ENCODE measurements at places on chromosomes 1 and 21.

GRCh38 chr21:46024141-46024540, 42.6 kb downstream of the COL6A1 start:
- DNase-seq: no peak

- no peak for DNase-seq
Observed at GRCh38 chr1:45979074-45979777, 153.2 kb downstream of the PIK3R3 start.

GRCh38 chr1:6068932-6069331, 23.2 kb downstream of the KCNAB2 start:
- no peak for DNase-seq

- DNase-seq: peak; percentile 95
Observed at GRCh38 chr1:26915204-26915842, 1.5 kb upstream of the NR0B2 start.

DNA sequence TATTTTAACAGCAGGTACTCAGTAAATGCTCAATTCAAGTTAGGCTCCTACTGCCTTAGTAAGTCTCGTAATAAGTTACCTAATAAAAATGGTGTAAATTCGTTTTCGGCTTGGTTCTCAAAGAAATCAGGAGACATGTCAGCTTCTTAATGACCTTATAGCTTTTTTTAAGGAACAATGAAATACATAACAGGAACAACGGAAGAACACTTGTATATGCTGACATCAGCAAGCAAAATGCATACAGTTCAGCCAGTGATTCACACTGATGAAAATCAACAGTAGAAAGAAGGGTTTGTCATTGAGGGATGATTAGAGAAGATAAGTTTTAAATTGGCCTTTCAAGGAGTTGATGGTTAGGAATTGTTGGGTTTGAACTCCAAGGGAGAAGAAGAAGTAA, 13.3 kb downstream of the RPTN start:
- DNase-seq: no peak

DNA sequence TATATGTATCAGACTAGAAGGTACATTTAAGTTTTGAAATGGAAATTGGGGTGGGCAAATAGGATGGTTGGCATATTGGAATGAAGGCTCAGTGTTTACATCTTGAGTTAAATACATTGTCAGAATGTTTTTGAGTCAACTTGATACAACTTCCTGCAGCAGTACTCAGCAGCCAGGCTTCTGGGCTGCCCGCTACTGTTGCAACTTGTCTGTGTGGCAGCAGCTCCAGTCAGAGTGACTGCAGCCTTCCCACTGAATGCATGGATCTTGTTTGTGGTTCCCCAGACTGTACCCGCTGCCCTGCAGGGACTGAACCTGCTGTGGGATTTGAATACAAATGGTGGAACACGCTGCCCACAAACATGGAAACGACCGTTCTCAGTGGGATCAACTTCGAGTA, 24.9 kb upstream of the SARS1 start:
- DNase-seq: no peak

DNA sequence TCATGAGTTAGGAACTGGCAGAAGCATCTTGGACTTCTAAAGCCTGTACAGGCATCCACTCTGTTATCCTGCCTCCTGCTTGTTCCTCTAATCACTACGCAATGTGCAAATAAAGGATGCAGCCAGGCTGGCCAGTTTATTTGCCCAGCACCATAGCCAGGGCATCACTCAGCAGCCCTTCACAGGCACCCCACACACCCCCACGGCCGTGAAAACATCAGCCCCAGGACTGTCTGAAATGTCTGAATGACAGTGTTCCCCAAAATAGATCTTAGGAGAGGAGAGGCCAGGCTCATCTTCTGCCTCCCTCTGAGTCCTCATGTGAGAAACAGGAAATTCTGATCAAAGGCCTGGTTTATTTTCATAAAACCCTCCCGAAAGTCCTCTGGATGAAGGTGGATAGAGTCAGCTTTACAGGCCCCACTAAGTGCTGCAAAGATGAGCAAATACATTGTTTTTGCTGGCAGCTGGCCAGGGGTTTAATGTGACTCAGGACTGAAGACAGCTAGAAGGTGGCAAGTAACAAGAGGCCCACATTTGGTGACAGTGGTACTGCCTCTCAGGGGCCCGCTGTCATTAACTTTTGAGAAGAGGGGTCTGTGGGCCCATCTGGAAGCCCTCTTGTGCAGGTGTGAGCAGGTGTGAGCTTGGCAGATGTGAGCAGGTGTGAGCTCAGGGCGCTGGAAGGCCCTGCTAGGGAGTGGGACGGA, 32.9 kb downstream of the GRHL3 start:
- DNase-seq: no peak

DNA sequence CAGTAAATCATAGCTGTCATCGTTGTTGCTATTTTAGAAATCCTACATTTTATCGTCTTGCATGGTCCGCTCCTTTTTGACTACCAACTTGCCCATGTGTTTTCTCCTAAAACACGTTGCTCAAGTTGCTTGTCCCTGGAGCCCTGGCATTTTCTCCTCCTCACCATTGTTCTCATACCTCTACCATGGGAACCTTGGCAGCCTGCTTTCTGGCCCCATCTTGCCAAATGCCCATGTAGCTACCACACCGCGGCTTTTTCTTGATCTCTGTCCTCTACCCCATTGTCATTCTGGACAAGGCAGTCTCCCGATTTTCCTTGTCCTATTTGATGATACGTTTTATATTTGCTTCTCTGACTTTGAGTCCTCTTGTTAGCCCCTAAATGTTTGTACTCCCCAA, 50.2 kb downstream of the MRPS6 start:
- DNase-seq: no peak

- DNase-seq: no peak
Observed at GRCh38 chr1:96238426-96238825, 483.2 kb upstream of the PTBP2 start.

GRCh38 chr1:65421351-65422025, 1.0 kb downstream of the LEPR start:
- no peak for DNase-seq

DNA sequence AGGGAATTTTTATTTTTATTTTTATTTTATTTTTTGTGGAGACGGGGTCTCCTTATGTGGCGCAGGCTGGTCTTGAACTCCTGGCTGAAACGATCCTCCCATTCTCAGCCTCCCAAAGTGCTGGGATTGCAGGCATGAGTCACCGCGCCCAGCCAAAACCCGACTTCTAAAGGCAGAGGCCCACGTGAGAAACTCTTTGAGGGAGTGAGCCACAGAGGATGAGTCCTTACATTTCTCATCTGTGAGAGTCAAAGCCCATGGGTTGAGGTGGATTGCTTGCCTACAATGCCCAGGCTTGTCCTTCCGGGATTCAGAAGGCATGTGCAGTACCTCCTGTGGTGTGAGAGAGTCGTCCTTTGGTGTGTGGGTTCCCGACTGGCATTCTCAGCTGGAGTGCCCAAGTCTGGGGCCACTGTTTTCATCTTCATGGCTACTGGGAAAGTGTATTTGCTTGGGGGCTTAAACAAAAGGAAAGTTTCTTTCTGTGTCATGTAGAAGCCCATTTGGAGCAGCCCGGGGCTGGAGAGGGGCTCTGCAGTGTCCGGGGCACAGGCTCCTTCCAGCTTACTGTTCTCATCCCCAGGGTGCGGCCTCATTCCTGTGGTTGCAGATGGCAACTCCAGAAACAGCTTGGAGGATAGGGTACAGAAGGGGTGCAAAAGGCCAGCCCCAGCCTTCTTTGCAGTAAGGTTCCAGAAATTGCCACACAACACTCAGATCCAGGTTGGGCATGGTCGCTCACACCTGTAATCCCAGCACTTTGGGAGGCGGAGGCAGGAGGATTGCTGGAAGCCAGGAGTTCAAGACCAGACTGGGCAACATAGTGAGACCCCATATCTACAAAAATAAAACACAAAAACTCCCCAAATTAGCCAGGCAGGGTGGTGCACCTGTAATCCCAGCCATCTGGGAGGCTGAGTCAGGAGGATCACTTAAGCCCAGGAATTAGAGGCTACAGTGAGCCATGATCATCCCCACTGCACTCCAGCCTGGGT, 29.4 kb upstream of the CSF3R start:
- no peak for DNase-seq

DNA sequence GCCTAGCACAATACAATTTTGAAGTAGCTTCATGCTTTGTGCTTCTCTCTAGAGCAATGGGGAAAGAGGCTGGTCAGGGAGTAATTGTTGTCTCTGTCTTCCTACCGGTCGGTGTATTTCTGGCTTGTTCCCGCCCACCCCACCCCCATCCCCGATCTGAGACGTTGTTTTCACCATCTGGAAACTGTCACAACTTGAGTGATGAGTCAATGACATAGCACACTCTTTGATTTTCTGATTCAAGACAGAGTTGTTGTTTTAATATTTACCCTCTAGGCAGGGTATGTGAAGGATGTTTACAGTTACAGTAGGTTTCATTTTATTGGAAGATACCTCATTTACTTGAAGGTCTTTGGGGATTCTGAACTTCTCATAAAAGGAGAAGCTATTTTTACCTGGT, 7.0 kb downstream of the IL12RB2 start:
- DNase-seq: no peak

- no peak for DNase-seq
Observed at GRCh38 chr1:2561898-2562895, 6.0 kb downstream of the TNFRSF14 start.

DNA sequence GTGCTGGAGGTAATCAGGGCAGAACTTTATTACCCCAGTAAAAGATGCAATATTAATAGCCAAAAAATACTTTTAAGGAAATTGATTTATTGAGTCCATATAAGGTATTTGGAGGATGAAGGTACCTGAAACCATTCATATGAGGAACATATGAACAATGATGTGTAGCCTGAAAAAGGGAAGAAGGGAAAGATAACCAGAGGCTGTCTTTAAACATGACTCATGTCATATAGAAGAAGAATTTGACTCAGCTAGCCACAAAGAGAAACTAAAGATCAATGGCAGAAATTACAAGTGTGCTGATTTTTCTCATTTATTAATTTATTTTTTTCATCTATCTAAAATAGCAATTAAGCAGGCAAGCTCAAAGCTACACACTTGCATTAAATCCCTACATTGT, 136.2 kb upstream of the DUSP10 start:
- DNase-seq: no peak

GRCh38 chr1:244653439-244654107, 647 bp downstream of the DESI2 start:
- peak; percentile 54 for DNase-seq

DNA sequence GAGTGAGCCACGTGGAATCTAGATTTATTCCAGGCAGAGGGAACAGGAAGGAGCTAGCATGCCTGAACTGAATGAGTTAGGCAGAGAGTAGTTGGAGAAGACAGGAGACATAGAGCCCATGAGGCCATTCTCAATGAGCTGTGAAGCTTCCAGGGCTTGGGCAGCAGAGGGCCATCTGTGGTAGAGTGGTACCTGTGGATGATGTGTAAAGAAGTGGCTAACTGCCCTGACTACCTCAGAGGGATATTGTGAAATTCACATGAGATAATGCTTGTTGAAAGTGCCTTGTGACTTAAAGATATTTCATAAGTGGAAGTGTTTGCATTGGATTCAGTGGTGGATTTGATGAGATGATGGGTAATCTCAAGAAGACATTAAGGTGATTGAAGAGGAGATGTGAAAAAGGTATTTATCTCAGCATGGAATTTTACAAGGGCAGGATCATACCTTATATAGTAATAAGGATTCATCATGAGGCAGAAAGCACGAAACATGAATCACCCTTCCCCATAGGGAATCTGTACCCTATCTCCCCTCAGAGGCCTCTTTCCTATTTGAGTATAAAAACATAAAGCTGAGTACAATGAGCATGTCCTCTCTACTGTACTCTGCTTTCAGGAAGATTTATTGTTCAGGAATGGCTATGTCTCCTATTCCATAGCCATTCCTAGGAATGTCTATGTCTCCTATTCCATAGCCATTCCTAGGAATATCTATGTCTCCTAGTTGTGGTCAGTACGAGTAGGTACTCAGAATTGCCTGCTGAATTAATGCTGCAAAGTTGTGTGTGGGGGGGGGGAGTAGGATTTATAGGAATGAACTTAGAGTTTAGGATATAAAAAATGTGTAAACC, 146.8 kb downstream of the PAPPA2 start:
- no peak for DNase-seq

- no peak for DNase-seq
Observed at GRCh38 chr1:2492091-2492490, 16.0 kb downstream of the PLCH2 start.

DNA sequence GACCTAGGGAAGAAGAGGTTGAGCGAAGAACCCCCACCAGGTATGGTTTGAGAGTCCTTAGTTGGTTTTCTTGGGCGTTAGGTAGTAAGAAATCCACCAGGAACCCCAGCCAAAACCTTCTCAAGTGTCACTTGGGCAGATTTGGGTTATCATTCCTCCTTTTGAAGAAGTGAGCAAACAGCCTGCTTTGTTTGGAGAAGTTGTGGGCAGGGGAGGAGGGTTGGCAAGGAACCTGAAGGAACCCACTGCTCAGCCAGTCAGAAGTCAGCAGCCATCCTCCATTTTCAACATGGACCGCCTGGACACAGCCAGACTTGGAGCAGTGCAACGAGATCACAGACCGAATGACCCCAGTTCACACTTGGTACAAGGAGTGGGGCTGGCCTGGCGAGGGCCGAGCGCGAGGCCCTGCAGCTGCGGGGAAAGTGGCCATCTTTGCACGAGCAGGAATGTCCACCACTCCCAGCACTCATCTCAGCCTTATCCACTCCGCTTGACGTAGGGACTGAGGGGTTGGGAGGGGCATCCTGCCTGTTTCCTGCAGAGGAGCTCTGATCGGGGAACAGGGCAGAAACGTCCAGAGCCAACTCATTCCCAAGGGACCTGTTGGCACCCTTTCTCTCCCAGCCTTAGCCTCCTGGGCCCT, 7.2 kb downstream of the ADPRS start:
- DNase-seq: no peak

DNA sequence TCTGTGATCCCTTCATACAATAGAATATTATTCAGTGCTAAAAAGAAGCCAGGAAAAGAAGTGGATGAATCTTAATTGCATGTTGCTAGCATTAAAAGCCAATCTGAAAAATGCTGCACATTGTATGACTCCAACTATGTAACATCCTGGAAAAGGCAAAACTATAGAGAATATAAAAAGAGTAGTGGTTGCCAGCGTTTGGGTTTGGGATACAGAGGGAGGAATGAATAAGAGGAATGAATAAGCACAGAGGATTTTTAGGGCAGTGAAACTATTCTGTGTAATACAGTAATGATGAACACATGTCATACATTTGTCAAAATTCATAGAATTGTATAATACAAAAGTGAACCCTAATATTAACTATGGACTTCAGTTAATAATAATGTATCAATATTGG, 42.5 kb downstream of the GPR88 start:
- DNase-seq: no peak

- no peak for DNase-seq
Observed at GRCh38 chr1:208437401-208437800, 193.2 kb upstream of the PLXNA2 start.

- DNase-seq: no peak
Observed at GRCh38 chr1:73009938-73010337, 727.6 kb upstream of the NEGR1 start.

- DNase-seq: peak; percentile 81
Observed at GRCh38 chr1:206489980-206490770, 17.2 kb upstream of the RASSF5 start.

GRCh38 chr1:184919892-184920291, 54.4 kb downstream of the NIBAN1 start:
- DNase-seq: no peak

DNA sequence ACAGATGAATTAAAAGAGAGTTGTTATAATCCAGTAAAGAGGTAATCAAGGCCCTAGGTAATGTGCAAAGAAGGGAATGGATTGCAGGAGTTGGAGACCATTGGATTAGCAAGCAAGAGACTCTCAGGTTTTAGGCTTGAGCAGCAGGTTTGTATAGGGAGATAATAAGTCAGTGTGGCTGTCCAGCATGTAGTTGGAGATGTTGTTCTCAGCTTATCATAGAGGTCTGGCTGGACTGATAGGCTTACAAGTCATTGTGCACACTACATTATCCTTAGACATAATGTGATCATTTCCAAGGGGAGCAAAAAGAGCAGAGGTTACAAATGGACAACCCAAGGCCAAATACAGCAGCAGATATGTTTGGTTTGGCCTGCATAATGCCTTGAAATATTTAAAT, 45.9 kb upstream of the SAMD13 start:
- no peak for DNase-seq

Measured in left lobe of liver (tissue), 2 donors.